Small intestine (tissue), 16 donors: ENCODE measurements at places on chromosomes 5 and 9.

GRCh38 chr5:57677235-57677634 is 194.6 kb upstream of the ACTBL2 start:
- H3K36me3 ChIP-seq = no peaks in the 10 kb centered on the region
- H3K4me3 ChIP-seq = no peak overlapping the region
- H3K27ac ChIP-seq = no peak overlapping the region
- H3K4me1 ChIP-seq = peaks cover 10% of the 10 kb centered on the region
- no peak for DNase-seq
- H3K27me3 ChIP-seq = no peaks in the 10 kb centered on the region

- no peak overlapping the region for H3K4me3 ChIP-seq
- no peaks in the 10 kb centered on the region for H3K27me3 ChIP-seq
- DNase-seq = no peak
- H3K27ac ChIP-seq = no peak overlapping the region
- H3K4me1 ChIP-seq = no peaks in the 10 kb centered on the region
These were observed 135.7 kb upstream of the PITX1 start for GRCh38 chr5:135169753-135170152.

GRCh38 chr9:105457560-105458294 is 9.9 kb downstream of the FSD1L start:
- no peaks in the 10 kb centered on the region for H3K4me1 ChIP-seq
- DNase-seq = no peak
- no peak overlapping the region for H3K27ac ChIP-seq

DNA sequence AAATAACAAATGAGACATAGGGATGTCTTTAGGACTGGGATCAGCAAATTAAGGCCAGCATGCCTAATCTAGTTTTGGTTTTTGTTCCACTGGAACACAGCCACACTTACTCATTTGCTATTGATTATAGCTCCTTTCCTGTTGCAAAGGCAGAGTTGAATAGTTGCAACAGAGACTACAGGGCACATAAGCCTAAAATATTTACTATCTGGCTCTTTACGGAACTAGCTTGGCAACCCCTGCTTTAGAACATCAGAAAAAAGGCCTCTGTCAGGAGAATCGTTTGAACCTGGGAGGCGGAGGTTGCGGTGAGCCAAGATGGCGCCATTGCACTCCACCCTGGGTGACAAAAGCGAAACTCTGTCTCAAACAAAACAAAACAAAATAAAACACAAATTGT is 384.8 kb downstream of the ELAVL2 start:
- no peaks in the 10 kb centered on the region for H3K36me3 ChIP-seq
- no peak for DNase-seq
- H3K27me3 ChIP-seq = no peaks in the 10 kb centered on the region
- H3K27ac ChIP-seq = no peak overlapping the region
- no peak overlapping the region for H3K4me3 ChIP-seq
- no peaks in the 10 kb centered on the region for H3K4me1 ChIP-seq

DNA sequence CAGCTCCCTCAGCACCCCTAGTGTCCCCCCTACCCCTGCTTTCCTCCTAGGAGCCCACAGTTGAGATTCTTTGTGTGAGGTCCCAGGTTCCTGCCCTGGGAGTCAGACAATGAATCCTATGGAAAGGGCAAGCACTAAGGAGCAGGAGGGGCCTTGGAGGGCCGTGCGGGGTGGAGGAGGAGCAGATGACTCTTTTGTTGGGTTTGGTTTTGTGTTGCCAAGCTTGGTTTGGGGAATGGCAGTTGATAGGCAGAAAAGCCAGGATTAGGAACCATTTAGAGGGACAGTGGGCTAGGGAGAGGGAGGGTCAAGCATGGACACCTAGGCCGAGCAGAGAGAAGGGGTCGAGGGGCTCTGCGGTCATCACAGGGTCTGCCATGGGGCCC is 61.6 kb upstream of the SPTLC1 start:
- no peaks in the 10 kb centered on the region for H3K4me1 ChIP-seq
- DNase-seq = no peak
- H3K27me3 ChIP-seq = no peaks in the 10 kb centered on the region

GRCh38 chr5:59466271-59466670 is 427.3 kb downstream of the PDE4D start:
- DNase-seq = no peak
- no peak overlapping the region for H3K27ac ChIP-seq
- H3K27me3 ChIP-seq = no peaks in the 10 kb centered on the region
- H3K4me3 ChIP-seq = no peak overlapping the region
- no peaks in the 10 kb centered on the region for H3K36me3 ChIP-seq

DNA sequence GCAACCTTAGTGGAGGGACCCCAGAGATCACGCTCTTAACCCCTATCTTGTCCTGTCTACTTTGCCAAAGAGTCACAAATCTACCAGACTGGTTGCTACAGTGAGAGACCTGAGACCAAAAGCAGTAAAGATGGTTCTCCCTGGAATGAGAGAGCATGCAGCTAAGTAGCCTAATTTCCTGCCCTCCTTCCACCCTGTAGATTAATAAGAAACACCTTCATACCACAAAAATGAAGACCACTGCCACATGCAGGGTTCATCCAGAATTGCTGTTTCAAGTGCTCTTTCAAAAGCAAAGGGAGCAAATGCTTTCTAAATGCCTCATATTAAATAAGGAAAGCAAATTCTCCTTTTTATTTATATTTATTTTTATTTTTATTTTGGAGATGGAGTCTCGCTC is 119.1 kb downstream of the UGCG start:
- peaks cover 14% of the 10 kb centered on the region for H3K4me1 ChIP-seq
- H3K36me3 ChIP-seq = no peaks in the 10 kb centered on the region
- H3K4me3 ChIP-seq = no peak overlapping the region

GRCh38 chr5:72177538-72177937 is 70.3 kb downstream of the MAP1B start:
- H3K4me1 ChIP-seq = no peaks in the 10 kb centered on the region
- H3K27me3 ChIP-seq = no peaks in the 10 kb centered on the region
- no peaks in the 10 kb centered on the region for H3K36me3 ChIP-seq

- peaks cover 18% of the 10 kb centered on the region for H3K4me1 ChIP-seq
- no peak overlapping the region for H3K4me3 ChIP-seq
- no peak overlapping the region for H3K27ac ChIP-seq
- no peaks in the 10 kb centered on the region for H3K27me3 ChIP-seq
- H3K36me3 ChIP-seq = no peaks in the 10 kb centered on the region
- no peak for DNase-seq
These were observed 80.2 kb upstream of the SPRY4 start for GRCh38 chr5:142405023-142405422.

GRCh38 chr5:106691701-106692100 is 979.0 kb downstream of the EFNA5 start:
- H3K27ac ChIP-seq = no peak overlapping the region
- no peaks in the 10 kb centered on the region for H3K36me3 ChIP-seq
- H3K27me3 ChIP-seq = no peaks in the 10 kb centered on the region
- no peaks in the 10 kb centered on the region for H3K4me1 ChIP-seq

DNA sequence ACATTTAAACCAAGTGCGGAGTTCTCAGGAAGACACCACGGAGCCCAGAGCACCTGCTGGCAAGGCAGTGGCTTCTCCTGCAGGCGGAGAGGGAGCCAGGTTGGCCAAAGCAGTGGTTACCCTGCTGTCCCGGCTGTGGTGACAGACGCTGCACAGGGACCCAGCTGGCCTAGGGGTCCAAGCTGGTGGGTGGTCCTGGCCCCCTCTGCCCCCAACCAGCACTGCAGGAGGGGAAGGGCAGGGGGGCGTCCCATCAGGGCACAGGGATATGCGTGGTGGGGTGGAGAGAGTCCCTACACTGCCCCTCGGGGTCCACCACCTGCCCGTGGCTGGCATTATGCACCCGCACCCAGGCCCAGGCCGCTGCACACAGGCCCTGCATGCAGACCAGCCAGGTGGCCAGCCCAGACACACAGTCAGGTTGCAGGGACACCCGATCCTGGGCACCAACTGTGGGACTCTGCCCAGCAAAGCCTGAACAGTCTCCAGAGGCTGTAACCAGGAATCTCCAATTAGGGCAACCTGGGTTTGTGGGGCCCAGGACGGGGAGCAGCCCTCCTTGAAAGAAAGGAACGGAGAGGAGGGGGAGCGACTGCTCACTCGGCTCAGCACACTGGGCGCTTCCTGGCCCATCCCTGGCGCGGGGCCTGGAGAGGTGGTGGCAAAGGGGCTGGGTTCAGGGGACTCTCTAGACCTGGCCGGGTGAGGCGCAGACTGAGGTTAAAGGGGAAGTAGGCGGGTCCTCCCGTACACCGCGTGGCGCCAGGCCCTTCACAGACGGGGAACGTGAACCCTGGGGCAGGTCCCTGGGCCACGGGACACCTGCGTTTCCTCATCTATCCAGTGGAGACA is 46.3 kb downstream of the NACC2 start:
- no peaks in the 10 kb centered on the region for H3K27me3 ChIP-seq
- H3K4me1 ChIP-seq = peaks cover 22% of the 10 kb centered on the region
- no peak overlapping the region for H3K4me3 ChIP-seq
- DNase-seq = no peak
- no peak overlapping the region for H3K27ac ChIP-seq
